A549 treated with CpdA at 1 μM for 4 hours (cell line): ENCODE measurements at places on chromosomes 1 and 21. TPM values are rescaled to one million over a fixed set of nuclear protein-coding genes. Genes with fewer than 3 reads are reported as not detected.

Gene ELF3
- 234 to 285 TPM (median 265 TPM) in 5 replicates for total RNA-seq

Gene TARDBP
- 180 to 243 TPM (median 204 TPM) in 5 replicates for total RNA-seq

Gene CCDC181
- 0.09 to 0.24 TPM (median 0.17 TPM) in 4 of 5 replicates, not detected in the other for total RNA-seq

Gene ANXA9
- total RNA-seq, result 0.70 to 1.3 TPM (median 0.83 TPM) in 5 replicates

Gene RIPPLY3
- 0.56 to 0.73 TPM (median 0.66 TPM) in 5 replicates for total RNA-seq

Gene FCRL5
- not detected in 5 replicates for total RNA-seq

Gene SMIM1
- 0.47 to 1.9 TPM (median 1.2 TPM) in 4 of 5 replicates, not detected in the other for total RNA-seq

Gene PLPP3
- 26.6 to 34.8 TPM (median 30.1 TPM) in 5 replicates for total RNA-seq

Gene RAP1GAP
- total RNA-seq, result 8.7 to 14.4 TPM (median 12.2 TPM) in 5 replicates

Gene CXADR
- 6.3 to 9.2 TPM (median 8.6 TPM) in 5 replicates for total RNA-seq

Gene LRRC71
- 0.15 to 0.24 TPM (median 0.17 TPM) in 4 of 5 replicates, not detected in the other for total RNA-seq

Gene DMBX1
- 0.61 to 1.5 TPM (median 0.82 TPM) in 5 replicates for total RNA-seq

Gene PLA2G2F
- 0.01 TPM in 1 of 5 replicates, not detected in the others for total RNA-seq

Gene PGBD5
- total RNA-seq, result 0.15 to 0.83 TPM (median 0.76 TPM) in 5 replicates

Gene GPR37L1
- 0.13 to 0.20 TPM (median 0.17 TPM) in 5 replicates for total RNA-seq

Gene LAMC2
- total RNA-seq, result 25.3 to 36.8 TPM (median 29.1 TPM) in 5 replicates

Gene TNFRSF9
- 2.7 to 4.8 TPM (median 3.4 TPM) in 5 replicates for total RNA-seq

Gene FAM177B
- total RNA-seq, result not detected in 5 replicates

Gene FLG2
- not detected in 5 replicates for total RNA-seq

Gene OR2M5
- not detected in 5 replicates for total RNA-seq

Gene CACNA1S
- total RNA-seq, result 0.02 TPM in 1 of 5 replicates, not detected in the others

Gene CIART
- 0.33 to 0.78 TPM (median 0.40 TPM) in 5 replicates for total RNA-seq

Gene ZNF695
- total RNA-seq, result 1.8 to 2.7 TPM (median 2.6 TPM) in 5 replicates

Gene TNFRSF4
- total RNA-seq, result 0.07 to 0.23 TPM (median 0.13 TPM) in 4 of 5 replicates, not detected in the other

Gene VCAM1
- 0.06 to 0.08 TPM in 2 of 5 replicates, not detected in the others for total RNA-seq

Gene LYST
- total RNA-seq, result 4.7 to 6.3 TPM (median 5.4 TPM) in 5 replicates

Gene ADAMTS1
- total RNA-seq, result 0.06 to 0.16 TPM (median 0.15 TPM) in 5 replicates

Gene GJA4
- total RNA-seq, result not detected in 5 replicates

Gene OR10Z1
- not detected in 5 replicates for total RNA-seq

Gene INSRR
- total RNA-seq, result not detected in 5 replicates

Gene DNM3
- 0.51 to 0.87 TPM (median 0.67 TPM) in 5 replicates for total RNA-seq

Gene TXNIP
- 0.13 to 0.49 TPM (median 0.19 TPM) in 5 replicates for total RNA-seq

Gene HOOK1
- 0.20 to 0.34 TPM (median 0.24 TPM) in 5 replicates for total RNA-seq

Gene KRTAP11-1
- total RNA-seq, result not detected in 5 replicates

Gene SLC16A1
- 47.8 to 60.7 TPM (median 50.5 TPM) in 5 replicates for total RNA-seq

Gene CFH
- 4.0 to 5.1 TPM (median 4.4 TPM) in 5 replicates for total RNA-seq
